ENCODE measurements at places on chromosomes 11 and 22.
A peak's percentile ranks its signal among the peaks of the same experiment; 100 is the strongest.

- H3K36me3 ChIP-seq = no peaks in the 10 kb centered on the region
- H3K27ac ChIP-seq = no peak overlapping the region
- no peak overlapping the region for H3K4me3 ChIP-seq
- no peaks in the 10 kb centered on the region for H3K4me1 ChIP-seq
- no peaks in the 10 kb centered on the region for H3K27me3 ChIP-seq
- peak; percentile 29 for DNase-seq
These were observed 349.9 kb upstream of the ANO3 start for GRCh38 chr11:25981998-25982397.

DNA sequence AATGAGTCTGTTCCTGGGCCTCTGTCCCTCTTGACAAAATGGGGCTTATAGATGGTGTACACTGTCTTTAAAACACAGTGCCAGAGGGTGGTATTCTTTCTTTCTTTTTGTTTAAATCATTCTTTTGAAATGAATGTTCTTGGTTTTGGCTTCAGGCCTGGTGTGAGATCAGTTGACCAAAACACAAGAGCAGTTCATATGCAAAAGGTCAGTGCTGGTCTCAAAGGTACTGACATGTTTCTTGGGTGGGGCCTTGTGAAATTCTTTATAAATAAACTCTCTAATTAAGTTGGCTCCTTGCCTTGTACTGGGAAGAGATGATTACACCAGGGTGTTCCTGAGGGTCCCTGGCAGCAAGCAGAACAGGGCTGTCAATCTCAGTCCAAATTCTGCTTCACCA, 110.0 kb downstream of the FBXO7 start:
- peaks cover 3% of the 10 kb centered on the region for H3K27me3 ChIP-seq
- no peak overlapping the region for H3K4me3 ChIP-seq
- H3K27ac ChIP-seq = no peak overlapping the region
- peak; percentile 66 for DNase-seq

DNA sequence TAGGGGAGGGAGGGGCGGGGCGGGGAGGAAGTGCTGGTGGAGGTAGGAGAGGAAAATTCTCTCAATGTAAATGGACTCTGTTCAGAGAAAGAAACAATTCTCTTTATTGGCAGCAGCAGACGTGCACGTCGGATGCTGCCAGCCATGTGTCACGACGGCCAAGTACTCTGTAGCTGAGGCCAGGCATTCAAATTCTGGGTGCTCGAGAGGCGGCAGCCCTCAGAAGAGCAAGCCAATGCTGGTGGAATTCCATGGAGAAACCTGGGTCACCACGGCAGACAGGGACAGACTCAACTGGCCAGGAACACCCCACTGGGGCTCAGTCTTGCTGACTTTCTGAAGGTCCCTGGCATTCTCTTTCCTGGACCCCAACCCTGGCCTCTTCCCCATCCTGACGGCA, 90.8 kb downstream of the ABTB2 start:
- H3K27ac ChIP-seq = peak overlapping the region; percentile 8
- H3K4me1 ChIP-seq = peaks cover 32% of the 10 kb centered on the region
- DNase-seq = no peak

DNA sequence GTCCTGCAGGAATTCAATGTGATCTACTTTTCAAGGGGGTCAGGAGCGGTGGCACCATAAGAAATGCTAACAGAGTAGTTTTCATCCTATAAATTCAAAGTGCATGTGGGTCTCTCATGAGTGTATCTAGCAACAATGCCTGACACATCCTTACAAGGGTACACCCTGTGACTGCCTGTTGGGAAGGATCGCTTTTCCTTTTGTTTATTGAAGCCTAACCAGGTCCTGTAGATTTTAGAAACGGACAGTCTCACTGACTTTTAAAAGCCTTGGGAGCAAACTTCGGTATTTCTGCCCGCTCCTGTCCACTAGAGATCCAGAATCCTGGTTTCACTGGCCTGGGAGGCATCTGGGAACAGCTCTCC, 102.4 kb downstream of the MICAL2 start:
- no peak overlapping the region for H3K4me3 ChIP-seq
- H3K27me3 ChIP-seq = no peaks in the 10 kb centered on the region
- peaks cover 57% of the 10 kb centered on the region for H3K4me1 ChIP-seq
- DNase-seq = no peak
- H3K36me3 ChIP-seq = peaks cover 79% of the 10 kb centered on the region

DNA sequence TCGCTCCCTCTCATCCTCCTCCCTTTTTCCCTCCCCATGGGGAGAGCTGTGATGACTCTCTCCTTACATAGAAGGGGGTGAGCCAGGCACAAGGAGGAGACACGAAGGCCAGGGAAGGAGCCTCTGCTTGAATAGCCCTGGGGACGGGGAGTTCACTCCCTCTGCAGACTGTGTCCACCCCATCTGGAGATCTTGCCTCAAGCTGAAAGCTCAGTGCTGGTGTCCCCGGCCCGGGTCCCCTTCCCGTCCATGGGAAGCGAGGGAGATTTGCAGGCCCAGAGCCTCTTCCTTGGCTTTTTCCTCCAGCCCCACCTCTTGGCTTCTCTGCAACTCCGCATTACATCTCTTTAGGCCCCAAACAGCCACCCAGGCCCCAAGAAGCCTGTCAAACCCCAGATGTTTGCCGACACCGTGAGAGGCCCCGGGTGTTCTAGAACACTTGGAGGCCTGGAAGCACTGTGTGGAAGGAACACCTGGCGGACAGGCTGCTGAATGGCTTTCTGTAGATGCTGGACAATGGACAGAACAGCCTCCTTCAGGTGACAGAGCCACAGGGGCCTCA, 32.3 kb downstream of the LINC01488 start:
- H3K4me1 ChIP-seq = peaks cover 34% of the 10 kb centered on the region
- H3K27me3 ChIP-seq = no peaks in the 10 kb centered on the region
- no peak overlapping the region for H3K4me3 ChIP-seq
- no peak overlapping the region for H3K27ac ChIP-seq

GRCh38 chr11:108838102-108838791, 173.4 kb downstream of the DDX10 start:
- H3K4me3 ChIP-seq = no peak overlapping the region
- no peaks in the 10 kb centered on the region for H3K4me1 ChIP-seq
- no peak overlapping the region for H3K27ac ChIP-seq

DNA sequence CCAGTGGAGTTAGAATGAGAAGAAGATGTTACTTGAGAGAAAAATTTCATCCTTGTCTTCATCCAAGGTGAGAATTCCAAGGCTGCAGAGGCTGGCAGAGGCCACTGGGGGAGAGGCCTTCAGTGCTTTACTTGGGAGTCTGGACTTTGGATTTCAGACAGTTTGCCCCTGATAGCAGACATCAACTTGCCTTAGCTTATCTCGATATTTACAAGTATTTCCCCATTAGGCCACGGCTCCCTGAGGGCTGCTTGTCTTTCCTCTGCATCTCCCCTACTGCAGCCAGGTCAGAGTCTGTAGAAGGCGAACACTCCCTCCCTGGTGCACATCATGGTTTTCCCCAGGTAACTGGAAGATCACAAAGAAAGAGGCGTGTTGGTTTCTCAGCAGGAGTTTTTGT, 29.9 kb upstream of the BSX start:
- no peak for DNase-seq
- H3K27me3 ChIP-seq = peaks cover 32% of the 10 kb centered on the region
- H3K27ac ChIP-seq = no peak overlapping the region
- H3K4me1 ChIP-seq = no peaks in the 10 kb centered on the region
- H3K4me3 ChIP-seq = no peak overlapping the region

GRCh38 chr11:69107413-69107812, 48.3 kb upstream of the SMIM38 start:
- H3K4me3 ChIP-seq = no peak overlapping the region
- H3K27me3 ChIP-seq = no peaks in the 10 kb centered on the region
- H3K4me1 ChIP-seq = no peaks in the 10 kb centered on the region
- no peak overlapping the region for H3K27ac ChIP-seq

DNA sequence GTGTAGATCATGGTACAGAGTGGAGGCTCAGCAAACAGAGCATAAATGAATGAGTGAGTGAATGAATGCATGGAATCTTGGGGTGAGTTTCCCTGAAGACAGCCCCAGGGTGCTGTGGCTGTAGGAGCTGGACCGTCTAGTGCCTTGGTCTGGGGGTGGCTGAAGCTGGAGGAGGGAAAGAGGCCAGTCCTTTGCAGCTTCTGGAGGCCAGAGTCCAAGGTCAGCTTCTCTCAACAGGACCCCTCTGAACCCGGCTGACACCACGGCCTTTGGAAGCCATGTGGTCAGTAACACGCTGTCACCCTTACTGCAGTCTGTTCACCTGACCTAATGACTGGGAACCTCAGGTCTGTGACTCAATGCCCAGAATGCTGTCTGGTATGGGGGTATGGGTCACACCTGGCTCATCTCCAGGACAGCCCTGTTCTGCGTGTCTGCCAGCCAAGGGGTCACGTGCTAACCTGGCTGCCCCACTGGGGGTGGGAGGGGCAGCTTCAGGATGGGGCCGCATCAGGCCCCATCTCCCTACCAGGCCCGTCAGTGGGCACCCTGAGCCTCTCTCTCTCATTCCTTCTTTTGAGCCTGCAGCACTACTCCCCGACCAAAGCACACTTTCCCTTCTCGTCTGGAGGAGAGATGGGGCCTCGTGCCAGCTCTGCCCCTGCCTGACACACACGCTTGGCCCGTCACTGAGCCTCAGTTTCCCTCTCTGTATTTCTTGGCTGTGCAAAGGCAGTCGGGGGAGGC, 24.1 kb upstream of the CHKA start:
- no peak overlapping the region for H3K27ac ChIP-seq
- H3K4me3 ChIP-seq = no peak overlapping the region
- H3K36me3 ChIP-seq = no peaks in the 10 kb centered on the region
- no peak for DNase-seq
- peaks cover 10% of the 10 kb centered on the region for H3K4me1 ChIP-seq
- H3K27me3 ChIP-seq = no peaks in the 10 kb centered on the region

GRCh38 chr11:63670433-63671321, 499 bp downstream of the ATL3 start:
- H3K27me3 ChIP-seq = no peaks in the 10 kb centered on the region
- H3K4me1 ChIP-seq = peaks cover 38% of the 10 kb centered on the region
- H3K27ac ChIP-seq = peak overlapping the region; percentile 81
- peak; percentile 36 for DNase-seq
- H3K4me3 ChIP-seq = peak overlapping the region; percentile 87
